ENCODE measurements at places on chromosomes 11 and 22.

DNA sequence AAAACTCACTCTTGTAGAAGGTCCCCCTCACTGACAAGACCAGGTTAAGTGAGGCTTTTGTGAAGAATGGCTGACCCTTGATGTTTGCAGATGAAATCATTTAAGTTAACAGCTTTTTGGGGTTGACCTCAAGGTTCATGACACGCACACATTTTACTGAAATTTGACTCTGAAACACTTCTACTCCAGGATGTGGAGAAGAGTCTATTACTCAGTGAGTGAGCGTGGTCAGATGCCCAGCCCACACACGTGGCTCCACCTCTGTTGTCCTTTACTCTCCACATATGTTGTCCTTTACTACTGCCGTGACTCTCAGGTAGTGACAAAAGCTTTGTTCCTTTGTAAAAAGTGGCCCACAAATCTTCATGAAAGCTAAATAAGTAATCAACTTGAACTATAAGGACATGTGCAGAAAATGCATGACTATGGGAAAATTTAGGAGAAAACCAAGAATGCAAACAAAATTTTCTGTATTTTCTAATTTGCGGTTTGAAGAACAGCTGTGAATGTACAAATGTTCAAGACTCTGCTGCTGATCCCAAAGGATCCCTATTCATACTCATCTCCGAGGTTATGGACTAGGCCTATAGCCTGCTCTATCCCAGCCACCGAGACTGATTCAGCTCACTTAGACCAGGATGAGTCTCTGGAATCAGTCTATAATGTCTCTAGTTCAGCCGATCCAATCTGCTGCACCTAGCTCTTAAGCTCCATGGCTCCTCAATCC is 22.4 kb downstream of the XRRA1 start:
- no peak for DNase-seq

DNA sequence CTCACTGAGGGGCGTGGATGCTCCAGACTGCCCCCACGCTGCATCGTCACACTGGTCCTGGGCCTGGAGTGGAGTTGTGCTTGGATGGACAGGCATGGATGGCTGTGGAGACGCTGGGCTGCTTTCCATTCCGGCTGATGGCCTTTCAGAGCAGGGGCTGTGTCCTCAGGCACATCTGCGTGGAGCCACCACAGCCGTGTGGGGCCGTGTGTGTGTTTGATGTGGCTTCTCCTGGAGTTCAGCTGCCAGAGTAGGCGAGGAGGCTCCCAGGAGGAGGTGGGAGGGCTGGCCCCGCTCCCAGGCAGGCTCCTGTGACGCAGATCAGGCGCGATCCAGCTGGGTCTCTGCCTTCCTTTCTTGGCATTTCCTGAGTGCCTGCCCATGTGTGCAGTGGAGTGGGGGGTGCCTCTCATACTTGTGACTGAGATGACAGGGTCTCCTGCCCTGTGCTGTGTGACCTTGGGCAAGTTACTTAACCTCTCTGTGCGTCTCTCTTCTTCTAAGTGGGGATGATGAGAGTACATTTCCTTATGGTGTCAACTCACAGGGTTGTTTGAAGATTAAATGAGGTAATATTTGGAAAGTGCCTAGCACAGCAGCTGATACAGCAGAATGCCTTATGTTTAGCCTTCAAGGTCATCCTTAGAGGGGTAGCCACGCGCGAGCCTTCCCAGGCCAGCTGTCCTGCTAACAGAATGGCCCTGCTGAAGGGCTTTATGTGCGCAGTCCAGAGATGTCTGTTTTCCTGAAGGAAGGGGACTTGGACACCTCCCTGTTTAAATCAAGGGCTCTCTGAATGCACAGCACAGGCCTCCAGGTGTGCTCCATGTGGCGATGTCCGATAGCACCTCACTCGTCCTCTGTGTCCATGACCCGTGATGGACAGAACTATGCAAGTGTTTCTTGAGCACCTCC is 33.5 kb downstream of the GLB1L2 start:
- no peak for DNase-seq

GRCh38 chr11:61338783-61339489 is 5.9 kb downstream of the TKFC start:
- no peak for DNase-seq

DNA sequence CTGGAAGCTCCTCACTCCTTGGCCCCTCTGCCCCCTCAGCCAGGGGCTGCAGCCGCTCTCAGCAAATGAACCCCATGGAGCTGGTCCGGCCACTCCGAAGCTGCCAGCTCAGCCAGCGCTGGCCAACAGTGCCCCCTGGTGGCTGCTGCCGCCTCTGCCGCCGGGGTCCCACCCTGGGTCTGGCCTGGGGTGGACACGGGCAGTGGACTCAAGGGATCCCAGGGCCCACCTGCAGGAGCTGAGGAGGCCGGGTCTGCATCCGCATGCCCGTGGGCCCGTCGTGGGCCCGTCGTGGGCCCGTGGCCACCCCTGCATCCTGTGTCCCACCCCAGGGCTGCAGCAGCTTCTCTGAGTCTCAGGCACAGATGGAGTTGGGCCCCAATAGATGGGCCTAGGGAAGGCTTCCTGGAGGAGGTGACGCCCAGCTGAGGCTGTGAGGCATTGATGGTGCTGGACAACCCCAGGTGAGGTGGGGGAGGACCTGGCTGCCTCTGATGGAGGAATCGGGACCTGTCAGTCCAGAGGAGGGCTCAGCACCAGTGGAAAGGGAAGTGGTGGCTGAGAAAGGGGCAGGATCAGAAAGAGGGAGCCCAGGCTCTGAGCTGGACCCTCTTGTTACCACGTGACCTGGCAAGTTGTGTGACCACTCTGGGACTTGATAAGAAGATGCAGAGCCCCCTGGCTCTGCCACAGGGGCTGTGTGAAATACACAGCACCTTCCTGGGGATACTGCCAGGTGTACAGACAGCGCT is 522.3 kb downstream of the BRD1 start:
- no peak for DNase-seq

DNA sequence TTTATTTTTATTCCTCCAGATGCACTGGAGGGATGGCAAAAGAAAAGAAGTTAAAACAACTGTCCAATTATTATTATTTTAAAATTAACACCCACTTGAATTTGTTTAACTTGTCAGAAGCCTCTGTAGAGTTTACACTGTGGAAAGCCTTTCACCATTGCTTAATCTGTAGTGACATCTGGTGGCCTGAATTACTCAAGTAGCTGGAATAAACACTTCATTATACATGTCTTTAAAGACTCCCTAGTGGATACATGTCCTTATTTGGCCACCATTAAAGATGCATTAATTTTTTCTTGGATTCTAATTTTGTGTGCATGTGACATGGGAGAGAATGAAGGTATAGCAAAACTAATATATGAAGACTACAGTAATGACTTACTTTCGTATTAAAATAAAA is 1496.5 kb downstream of the FAM181B start:
- DNase-seq = no peak
